ENCODE measurements at places on chromosomes 7 and 10.

DNA sequence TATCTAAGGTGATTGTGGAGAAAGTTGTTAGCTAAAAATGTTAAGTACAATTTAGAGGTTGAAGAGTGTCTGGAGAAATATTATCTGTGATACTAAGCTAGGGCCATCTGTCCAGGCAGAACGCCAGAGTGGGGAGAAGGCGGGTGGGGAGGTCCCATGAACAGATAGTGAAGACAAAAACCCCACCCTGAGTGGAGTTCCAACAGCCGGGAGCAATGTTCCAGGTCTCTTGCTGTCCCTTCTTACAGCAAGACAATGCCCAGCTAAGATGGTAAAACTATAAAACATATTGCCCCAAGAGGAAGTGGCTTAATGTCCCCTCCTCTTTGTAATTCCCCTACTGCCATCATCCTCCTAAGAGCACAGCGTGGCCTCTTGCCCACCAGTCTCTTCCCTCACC, 10.4 kb upstream of the IL15RA start:
- no peak for DNase-seq

GRCh38 chr10:60883187-60883586, 60.8 kb downstream of the RHOBTB1 start:
- no peak for DNase-seq

- DNase-seq = no peak
Observed at GRCh38 chr10:1166101-1166827, 110.1 kb downstream of the WDR37 start.

DNA sequence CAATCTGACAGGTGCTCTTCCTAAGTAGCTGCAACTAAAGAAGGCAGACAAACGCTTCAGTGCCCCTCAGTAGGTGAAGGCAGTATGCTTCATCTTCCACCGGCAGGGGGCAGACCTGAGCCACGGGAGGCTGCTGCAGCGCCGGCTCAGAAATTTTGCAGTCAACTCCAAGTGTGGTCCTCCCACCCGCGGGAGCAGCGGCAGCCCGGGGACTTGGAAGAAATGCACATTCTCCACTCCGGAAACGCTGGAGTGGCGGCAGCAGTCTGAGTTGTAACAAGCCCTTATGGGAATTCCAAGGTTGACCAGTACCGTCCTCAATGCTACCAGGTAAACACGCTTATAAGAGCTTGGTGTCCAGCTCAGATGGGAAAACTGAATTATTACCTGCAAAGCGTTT, 3.4 kb downstream of the IGFBP3 start:
- DNase-seq = peak; percentile 39

GRCh38 chr7:117781707-117782106, 91.5 kb downstream of the CTTNBP2 start:
- no peak for DNase-seq

DNA sequence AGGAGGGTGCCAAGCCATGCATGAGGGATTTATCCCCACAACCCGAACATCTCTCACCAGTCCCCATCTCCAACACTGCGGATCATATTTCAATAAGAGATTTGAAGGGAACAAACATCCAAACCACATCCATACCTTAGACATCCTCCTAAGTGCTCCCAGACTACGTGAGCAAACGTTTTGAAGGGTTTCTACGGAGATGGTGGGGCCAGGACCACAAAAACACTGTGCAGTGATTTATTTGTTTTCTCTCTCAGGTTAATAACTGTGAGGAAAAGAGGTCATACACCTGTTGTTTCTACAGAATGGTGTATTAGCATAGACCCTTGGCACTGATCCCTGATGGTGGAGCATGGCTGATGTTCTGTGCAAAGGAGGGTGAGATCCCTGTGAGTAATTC, 277.8 kb downstream of the FRMD4A start:
- no peak for DNase-seq

GRCh38 chr7:85659364-85659763, 472.5 kb upstream of the SEMA3D start:
- DNase-seq = no peak

- DNase-seq = no peak
Observed at GRCh38 chr10:44675387-44675874, 235.7 kb upstream of the TMEM72 start.

DNA sequence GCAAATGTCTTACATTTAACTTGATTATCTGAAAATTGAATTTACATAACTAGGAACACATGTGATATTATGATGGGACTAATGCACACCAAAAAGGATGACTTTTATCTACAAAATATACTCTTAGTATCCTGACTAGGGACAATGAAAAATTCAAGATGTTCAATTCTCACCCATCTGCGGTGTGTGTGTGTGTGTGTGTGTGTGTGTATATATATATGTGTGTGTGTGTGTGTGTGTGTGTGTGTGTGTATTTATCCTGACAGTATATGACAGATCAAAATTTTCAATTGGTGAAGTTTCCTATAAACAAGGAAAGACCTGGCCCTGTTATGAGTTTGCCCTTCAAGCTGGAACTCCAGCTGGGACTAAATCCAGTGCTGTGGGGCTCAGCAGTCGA, 40.3 kb upstream of the MET start:
- no peak for DNase-seq

DNA sequence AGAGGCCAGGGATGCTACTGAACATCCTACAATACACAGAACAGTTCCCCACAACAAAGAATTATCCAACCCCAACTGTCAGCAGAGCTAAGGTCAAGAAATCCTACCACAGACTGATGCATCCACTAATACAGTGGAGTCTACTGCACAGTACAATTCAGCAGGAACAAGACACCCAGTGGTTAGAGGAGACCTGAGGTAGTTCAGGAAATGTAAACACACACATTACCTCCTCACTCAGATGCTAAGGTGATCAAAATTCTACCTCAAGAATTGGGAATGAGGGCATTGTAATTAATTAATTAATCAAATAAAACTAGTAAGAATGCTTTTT, 91.4 kb downstream of the ZFAND4 start:
- no peak for DNase-seq

- DNase-seq = no peak
Observed at GRCh38 chr10:12041766-12042408, 722 bp downstream of the UPF2 start.

GRCh38 chr7:52719677-52720076, 315.8 kb upstream of the POM121L12 start:
- DNase-seq = no peak

DNA sequence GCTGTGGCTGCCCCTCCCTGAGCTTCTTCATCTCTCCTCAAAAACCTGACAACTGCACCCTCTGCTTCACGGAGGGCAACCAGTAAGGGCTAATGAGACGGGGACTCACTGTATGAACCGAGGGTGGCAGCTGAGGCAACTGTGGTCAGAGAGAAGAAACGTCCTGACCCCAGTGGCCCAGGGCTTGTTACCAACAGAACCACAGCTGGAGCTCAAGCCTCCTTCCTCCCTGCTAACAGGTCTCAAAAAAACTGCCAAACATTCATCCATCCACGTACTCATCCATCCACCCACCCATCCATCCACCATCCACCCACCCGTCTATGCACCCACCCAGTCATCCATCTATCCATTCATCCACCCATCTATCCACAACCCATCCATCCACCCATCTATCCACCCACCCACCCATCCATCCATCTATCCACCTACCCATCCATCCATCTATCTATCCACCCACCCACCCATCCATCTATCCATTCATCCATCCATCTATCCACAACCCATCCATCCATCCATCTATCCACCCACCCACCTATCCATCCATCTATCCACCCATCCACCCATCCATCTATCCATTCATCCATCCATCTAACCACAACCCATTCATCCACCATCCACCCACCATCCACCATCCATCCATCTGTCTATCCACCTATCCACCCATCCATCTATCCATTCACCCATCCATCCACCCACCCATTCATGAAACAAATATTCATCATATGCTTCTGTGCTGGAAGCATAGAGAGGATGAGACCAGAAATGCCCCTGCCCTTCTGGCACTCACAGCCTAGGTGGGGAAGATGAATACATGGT, 111.7 kb downstream of the PDGFA start:
- DNase-seq = no peak

DNA sequence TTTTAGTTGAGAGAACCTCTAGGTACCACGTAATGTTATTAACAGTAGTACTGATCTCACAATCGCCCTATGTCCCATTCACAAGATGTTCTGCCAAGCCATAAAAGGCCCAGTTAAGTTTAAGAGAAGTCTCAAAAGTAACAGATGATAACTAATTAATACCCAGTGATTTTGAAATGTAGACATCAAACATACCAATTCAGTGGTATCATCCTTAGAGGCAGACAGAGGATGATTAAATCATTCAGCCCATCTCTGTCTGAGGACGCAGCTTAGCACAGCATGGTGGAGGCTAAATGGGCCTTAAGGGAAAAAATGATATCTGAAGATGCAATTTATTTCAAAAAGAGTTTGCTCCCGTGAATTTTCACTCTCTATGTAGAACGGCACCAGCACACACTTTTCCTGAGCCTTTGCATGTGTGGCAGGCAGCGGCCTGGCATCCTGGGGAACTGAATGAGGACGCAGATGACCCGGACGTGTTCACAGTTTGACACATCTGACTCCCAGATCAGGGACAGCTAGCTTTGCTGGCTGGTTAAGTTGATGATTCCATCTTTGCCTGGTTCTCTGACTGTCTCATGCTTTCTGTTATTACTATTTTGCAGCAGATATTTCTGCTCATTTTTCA, 13.4 kb downstream of the EGFR start:
- no peak for DNase-seq

Data from bone marrow (tissue), 2 donors.